ENCODE measurements at places on chromosomes 11 and 22. TPM values are rescaled to one million over a fixed set of nuclear protein-coding genes. Genes with fewer than 3 reads are reported as not detected.

GRCh38 chr22:49255154-49255553 is 572.5 kb downstream of the BRD1 start:
- H3K27me3 ChIP-seq: no peaks in the 10 kb centered on the region
- no peak for DNase-seq
- no peaks in the 10 kb centered on the region for H3K36me3 ChIP-seq
- no peaks in the 10 kb centered on the region for H3K4me1 ChIP-seq

GRCh38 chr22:45278125-45278524 is 6.6 kb upstream of the UPK3A start:
- no peaks in the 10 kb centered on the region for H3K27me3 ChIP-seq
- H3K4me1 ChIP-seq: peaks cover 33% of the 10 kb centered on the region
- no peak for DNase-seq
- no peaks in the 10 kb centered on the region for H3K36me3 ChIP-seq
- no peak overlapping the region for H3K4me3 ChIP-seq
- H3K27ac ChIP-seq: no peak overlapping the region

GRCh38 chr11:122696662-122697061 is 41.1 kb downstream of the UBASH3B start:
- H3K27me3 ChIP-seq: no peaks in the 10 kb centered on the region
- H3K36me3 ChIP-seq: no peaks in the 10 kb centered on the region
- H3K27ac ChIP-seq: peak overlapping the region; percentile 56
- peaks cover 62% of the 10 kb centered on the region for H3K4me1 ChIP-seq
- no peak overlapping the region for H3K4me3 ChIP-seq
- DNase-seq: no peak

- no peak overlapping the region for H3K4me3 ChIP-seq
- no peak for DNase-seq
- no peaks in the 10 kb centered on the region for H3K27me3 ChIP-seq
- H3K27ac ChIP-seq: no peak overlapping the region
- no peaks in the 10 kb centered on the region for H3K4me1 ChIP-seq
Measured at GRCh38 chr11:21472261-21472660, 720.6 kb upstream of the ANO5 start.

DNA sequence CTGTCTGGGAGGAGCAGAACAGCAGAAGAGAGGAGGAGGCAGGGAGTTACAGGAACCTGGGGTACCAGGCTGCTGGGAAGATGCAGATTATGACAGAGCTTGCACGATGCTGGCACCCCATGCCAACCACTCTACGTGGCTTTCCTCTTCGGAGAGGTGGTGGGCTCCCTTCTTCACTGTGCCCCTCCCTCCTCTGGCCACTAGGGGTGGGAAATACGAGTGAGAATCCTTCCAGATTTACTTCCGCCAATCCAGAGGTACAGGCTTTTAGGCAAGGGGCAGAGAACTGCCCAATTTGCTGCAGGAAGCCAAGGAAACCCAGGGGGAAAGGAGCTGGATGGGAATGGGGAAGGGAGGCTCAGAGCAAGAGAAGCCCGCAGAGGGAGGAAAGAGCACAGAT is 12.3 kb downstream of the HYOU1 start:
- peaks cover 55% of the 10 kb centered on the region for H3K36me3 ChIP-seq
- H3K27ac ChIP-seq: no peak overlapping the region
- H3K4me1 ChIP-seq: no peaks in the 10 kb centered on the region
- H3K27me3 ChIP-seq: no peaks in the 10 kb centered on the region

- no peak overlapping the region for H3K27ac ChIP-seq
- no peaks in the 10 kb centered on the region for H3K27me3 ChIP-seq
- H3K36me3 ChIP-seq: no peaks in the 10 kb centered on the region
- DNase-seq: no peak
Measured at GRCh38 chr11:118283037-118283636, 19.0 kb upstream of the MPZL2 start.

DNA sequence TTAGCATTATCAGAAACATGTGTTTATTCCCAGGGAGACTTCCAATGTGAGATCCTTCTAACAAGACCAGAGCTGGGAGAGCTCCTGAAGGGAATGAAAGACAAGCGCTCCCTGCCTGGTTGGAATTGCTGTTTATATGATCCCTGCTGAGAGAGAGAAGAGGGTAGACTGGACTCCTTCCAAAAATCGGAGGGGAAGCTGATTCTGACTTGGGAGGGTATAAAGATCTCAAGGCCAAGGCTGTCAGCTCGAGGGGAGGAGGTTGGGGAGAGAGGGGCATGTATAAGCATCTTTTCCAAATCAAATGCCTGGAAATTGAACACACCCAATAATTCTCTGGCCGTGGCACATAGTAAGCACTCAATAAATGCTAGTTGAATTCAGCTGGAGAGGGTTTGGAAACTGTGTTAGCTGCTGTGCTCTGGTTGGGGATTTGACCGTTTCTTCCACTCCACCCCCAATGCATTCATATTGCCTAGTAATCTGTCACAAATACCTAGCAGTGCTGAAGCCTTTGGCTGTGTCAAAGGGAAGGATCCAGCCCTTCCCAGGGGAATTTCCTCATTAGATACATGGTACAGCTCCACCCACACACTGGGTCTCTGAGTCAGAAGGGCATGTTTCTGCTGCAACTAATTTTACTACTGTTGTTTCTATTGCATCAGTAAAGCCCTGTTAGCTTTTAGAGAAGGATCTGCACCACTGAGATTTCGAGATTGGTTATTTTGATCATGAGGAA is 61.5 kb downstream of the CACNG2 start:
- no peaks in the 10 kb centered on the region for H3K27me3 ChIP-seq
- H3K36me3 ChIP-seq: no peaks in the 10 kb centered on the region
- no peak overlapping the region for H3K27ac ChIP-seq
- DNase-seq: no peak

GRCh38 chr11:64267207-64267945 is 16.0 kb downstream of the PLCB3 start:
- peak overlapping the region; percentile 97 for H3K27ac ChIP-seq
- peaks cover 34% of the 10 kb centered on the region for H3K4me1 ChIP-seq
- no peaks in the 10 kb centered on the region for H3K27me3 ChIP-seq
- H3K4me3 ChIP-seq: no peak overlapping the region

GRCh38 chr11:102251423-102251822 is 65.9 kb upstream of the BIRC3 start:
- H3K4me1 ChIP-seq: no peaks in the 10 kb centered on the region
- H3K27ac ChIP-seq: no peak overlapping the region
- H3K27me3 ChIP-seq: no peaks in the 10 kb centered on the region
- no peak overlapping the region for H3K4me3 ChIP-seq

DNA sequence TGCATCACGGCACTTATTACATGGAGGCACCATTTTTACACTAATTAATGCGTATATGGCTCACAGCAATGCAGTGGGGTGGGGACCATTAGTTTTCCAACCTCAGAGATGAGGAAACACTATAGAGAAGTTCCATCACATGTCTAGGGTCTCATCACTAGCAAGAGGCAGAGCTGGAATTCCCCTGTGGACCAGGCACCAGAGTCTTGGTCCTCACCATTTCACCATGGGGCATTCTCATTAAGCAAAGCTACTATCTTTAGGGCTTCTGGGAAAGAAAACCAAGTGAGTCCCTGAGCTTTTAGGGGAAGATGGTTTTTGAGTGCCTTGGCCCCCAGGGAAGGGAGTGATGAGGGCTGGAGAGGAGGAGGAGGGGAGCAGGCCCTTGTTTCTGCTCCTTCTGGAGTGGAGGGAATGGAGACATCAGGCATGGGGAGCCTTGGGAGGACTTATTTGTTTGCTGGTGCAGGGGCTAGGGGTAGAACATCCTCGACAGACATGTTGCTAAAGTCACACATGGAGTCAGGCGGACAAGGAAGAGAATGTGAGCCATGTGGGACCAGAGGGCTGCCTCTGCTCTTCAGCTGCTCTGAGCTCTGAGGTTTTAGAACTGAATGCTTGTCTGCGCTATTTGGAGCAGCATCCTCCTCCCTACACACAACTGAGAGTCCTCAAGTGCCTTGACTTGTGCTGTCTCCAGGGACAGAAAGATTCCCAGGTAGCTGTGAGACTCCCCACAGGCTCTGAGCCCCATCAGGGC is 40.3 kb upstream of the ZBED5 start:
- peak overlapping the region; percentile 89 for H3K27ac ChIP-seq
- no peaks in the 10 kb centered on the region for H3K36me3 ChIP-seq
- peaks cover 60% of the 10 kb centered on the region for H3K4me1 ChIP-seq

- no peak overlapping the region for H3K27ac ChIP-seq
- no peak overlapping the region for H3K4me3 ChIP-seq
- no peaks in the 10 kb centered on the region for H3K27me3 ChIP-seq
- no peak for DNase-seq
- H3K4me1 ChIP-seq: no peaks in the 10 kb centered on the region
Measured at GRCh38 chr11:92867913-92868619, 101.4 kb upstream of the MTNR1B start.

DNA sequence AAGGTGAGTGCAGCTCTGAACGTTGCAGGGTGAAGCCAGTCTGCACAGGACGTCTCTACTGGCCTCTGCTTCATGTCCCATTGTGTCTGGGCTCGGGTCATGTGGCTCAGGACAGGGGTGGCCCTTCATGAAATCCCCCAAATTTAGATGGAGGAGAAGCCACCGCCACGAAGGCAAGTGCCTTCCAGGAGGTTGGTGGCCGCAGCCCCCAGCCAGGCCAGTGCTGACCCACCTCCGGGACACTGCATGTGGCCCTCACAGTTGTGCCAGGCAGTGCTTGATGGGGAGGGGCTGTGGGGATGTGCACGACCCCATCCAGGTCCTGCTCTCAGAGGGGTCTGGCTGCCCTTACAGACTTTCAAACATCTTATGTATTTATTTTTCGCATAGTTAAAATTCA is 1311.1 kb downstream of the BRD1 start:
- H3K4me3 ChIP-seq: no peak overlapping the region
- H3K27ac ChIP-seq: no peak overlapping the region
- H3K4me1 ChIP-seq: no peaks in the 10 kb centered on the region

DNA sequence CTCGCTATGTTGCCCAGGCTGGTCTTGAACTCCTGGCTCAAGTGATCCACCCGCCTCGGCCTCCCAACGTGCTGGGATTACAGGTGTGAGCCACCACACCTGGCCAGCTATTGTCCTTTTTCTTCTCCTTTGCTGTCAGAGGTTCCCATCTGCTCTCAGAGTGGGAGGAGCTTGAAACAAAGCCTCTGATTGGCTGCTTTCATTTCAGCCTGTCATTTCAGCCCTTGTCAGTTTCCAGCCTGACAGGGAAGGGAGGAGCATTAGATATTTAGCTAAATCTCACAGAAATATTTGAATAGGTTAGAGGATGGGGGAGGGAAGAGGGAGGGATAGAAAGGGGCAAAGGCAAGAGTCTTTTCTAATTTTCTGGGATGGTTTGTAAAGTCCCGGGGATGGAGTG is 8.7 kb downstream of the SLC22A6 start:
- H3K36me3 ChIP-seq: no peaks in the 10 kb centered on the region
- no peak overlapping the region for H3K4me3 ChIP-seq
- no peak for DNase-seq
- no peaks in the 10 kb centered on the region for H3K27me3 ChIP-seq

DNA sequence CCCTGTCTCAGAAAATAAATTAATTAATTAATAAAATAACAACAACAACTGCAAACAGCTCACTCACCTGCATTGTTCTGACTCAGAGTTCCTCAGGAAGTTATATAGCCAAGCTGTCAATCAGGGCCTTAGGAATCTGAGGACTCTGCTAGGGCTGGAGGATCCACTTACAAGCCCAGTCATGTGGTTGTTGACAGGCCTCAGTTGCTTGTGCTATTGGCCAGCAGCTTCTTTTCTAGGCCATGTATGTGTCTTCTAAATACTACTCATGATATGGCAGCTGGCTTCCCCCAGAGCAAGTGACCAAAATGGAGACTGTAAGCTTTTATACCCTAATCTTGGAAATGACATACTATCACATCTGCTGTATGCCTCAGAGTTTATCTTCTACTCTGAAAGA is 20.8 kb upstream of the ATP5MG start:
- no peaks in the 10 kb centered on the region for H3K4me1 ChIP-seq
- H3K4me3 ChIP-seq: no peak overlapping the region
- H3K27ac ChIP-seq: no peak overlapping the region
- H3K27me3 ChIP-seq: no peaks in the 10 kb centered on the region

- H3K27me3 ChIP-seq: peaks cover 13% of the 10 kb centered on the region
- H3K4me3 ChIP-seq: no peak overlapping the region
- H3K36me3 ChIP-seq: no peaks in the 10 kb centered on the region
- DNase-seq: no peak
- H3K4me1 ChIP-seq: no peaks in the 10 kb centered on the region
Measured at GRCh38 chr11:115695677-115696364, 191.6 kb upstream of the CADM1 start.

GRCh38 chr11:57392066-57392762 is 1.8 kb upstream of the PRG2 start:
- H3K27me3 ChIP-seq: no peaks in the 10 kb centered on the region
- no peak for DNase-seq
- H3K36me3 ChIP-seq: no peaks in the 10 kb centered on the region
- no peak overlapping the region for H3K4me3 ChIP-seq
- peaks cover 15% of the 10 kb centered on the region for H3K4me1 ChIP-seq

GRCh38 chr11:132792341-132793140 is 739.8 kb downstream of the OPCML start:
- H3K27ac ChIP-seq: no peak overlapping the region
- H3K27me3 ChIP-seq: no peaks in the 10 kb centered on the region
- H3K4me3 ChIP-seq: no peak overlapping the region
- H3K4me1 ChIP-seq: no peaks in the 10 kb centered on the region

DNA sequence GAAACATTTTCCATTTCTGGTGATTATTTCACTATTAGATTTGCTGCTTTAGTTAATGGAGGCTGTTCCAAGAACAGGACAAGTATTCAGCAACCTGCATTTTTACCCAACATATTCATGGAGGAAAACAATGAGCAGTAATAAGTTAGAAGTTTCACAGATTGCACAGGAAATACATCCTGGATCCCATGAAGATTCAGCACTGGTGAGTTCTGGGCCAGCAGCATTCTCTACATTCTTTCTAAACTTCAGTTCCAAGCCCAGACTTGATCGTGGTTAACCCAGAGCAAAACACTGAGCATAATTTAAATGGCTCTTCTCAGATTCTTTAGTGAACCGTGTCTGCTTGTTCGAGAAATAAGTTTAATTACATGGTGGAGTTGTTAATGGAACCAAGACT is 3.8 kb downstream of the FJX1 start:
- peaks cover 71% of the 10 kb centered on the region for H3K27me3 ChIP-seq
- DNase-seq: no peak
- H3K27ac ChIP-seq: no peak overlapping the region
- H3K36me3 ChIP-seq: no peaks in the 10 kb centered on the region
- H3K4me1 ChIP-seq: peaks cover 17% of the 10 kb centered on the region

GRCh38 chr11:64371201-64371600 is 12.2 kb downstream of the RPS6KA4 start:
- H3K27me3 ChIP-seq: no peaks in the 10 kb centered on the region
- H3K27ac ChIP-seq: peak overlapping the region; percentile 55

- DNase-seq: no peak
- no peak overlapping the region for H3K4me3 ChIP-seq
- no peak overlapping the region for H3K27ac ChIP-seq
- H3K36me3 ChIP-seq: no peaks in the 10 kb centered on the region
- H3K4me1 ChIP-seq: no peaks in the 10 kb centered on the region
- H3K27me3 ChIP-seq: no peaks in the 10 kb centered on the region
Measured at GRCh38 chr11:27386181-27386845, 23.3 kb upstream of the CCDC34 start.

Gene GGTLC3
- not detected for polyA plus RNA-seq

Gene GRK3
- polyA plus RNA-seq: 33.3 TPM

Gene GALNT18
- not detected for polyA plus RNA-seq

Gene NLRP10
- polyA plus RNA-seq: not detected

Gene MS4A6E
- not detected for polyA plus RNA-seq

Gene SVIP
- polyA plus RNA-seq: 2.6 TPM

Gene GGT1
- polyA plus RNA-seq: 25.5 TPM

Gene UPK3A
- polyA plus RNA-seq: 19.0 TPM

Gene FOLR1
- not detected for polyA plus RNA-seq

Gene UBE2L6
- polyA plus RNA-seq: 268 TPM

Gene TIMM8B
- polyA plus RNA-seq: 143 TPM

Gene SERPIND1
- not detected for polyA plus RNA-seq
